ENCODE measurements at places on chromosomes 4 and X.
A peak's percentile ranks its signal among the peaks of the same experiment; 100 is the strongest.

DNA sequence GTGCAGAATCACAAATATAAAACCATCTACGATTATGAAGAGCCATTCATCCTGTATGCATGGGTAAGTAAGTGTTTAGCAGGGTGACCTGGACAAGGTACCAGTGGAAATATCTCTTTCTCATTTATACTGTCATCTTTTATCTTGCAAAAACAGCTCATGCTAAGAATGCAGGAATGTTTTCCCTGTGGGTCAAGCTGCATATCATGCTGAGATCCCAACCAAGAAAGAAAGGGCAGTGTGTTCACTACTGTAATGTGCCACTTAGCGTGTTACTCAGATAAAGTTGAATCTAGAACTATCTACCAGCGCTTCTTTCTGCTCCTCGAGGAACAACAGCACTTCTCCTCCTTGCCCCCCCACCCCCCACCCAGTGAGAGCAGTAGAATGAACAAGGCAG is 212.7 kb upstream of the TBL1X start:
- DNase-seq, result no peak

GRCh38 chr4:77065382-77065781 is 10.4 kb downstream of the CCNI start:
- DNase-seq, result peak; percentile 66

DNA sequence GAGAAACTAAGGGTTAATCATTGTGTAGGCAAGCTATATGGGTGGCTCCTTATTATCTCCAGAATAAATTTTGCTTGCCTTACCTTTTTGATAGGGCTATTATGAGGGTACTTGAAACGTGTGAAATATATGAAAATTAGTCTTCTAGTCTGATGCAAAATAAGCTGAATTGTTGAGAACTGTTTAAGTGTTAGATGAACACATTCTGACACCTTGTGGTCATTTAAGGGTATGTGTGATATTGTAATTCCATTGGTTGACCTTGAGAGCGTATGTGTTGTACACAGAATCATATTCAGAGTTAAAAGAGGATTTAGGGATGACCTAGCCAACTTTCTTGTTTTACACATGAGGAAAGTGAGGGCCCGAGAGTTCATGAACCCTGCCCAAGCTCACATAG is 44.6 kb upstream of the LINC00632 start:
- DNase-seq, result peak; percentile 24

- DNase-seq, result no peak
Measured at GRCh38 chr4:119745351-119745750, 116.7 kb upstream of the PDE5A start.

DNA sequence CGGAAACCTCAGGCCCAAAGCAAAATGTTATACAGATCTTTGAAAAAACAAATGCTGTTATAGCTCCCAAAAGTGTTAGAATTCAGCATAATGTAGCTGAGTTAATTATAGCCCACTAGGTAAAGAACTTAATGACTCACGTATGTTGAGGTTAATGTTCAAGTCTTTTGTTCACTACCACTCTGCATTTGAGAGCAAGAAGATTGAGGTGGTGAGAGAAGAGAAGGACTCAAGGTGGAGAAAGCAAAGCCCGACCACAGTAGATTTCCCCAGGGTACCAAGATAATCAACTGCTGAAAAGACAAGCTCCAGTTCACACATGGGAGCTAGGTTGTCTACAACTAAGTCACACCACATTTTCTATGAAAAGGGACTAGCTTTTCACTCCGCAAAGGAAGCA is 480.2 kb downstream of the DTHD1 start:
- no peak for DNase-seq

GRCh38 chrX:97529536-97530200 is 646.0 kb downstream of the RPA4 start:
- DNase-seq, result peak; percentile 55

GRCh38 chrX:150692831-150693724 is at the start of gene MTMR1:
Gene MTMR1 (plus strand): TSS chrX:150693396. CDS start chrX:150693531, 135 bp downstream.
- peak; percentile 11 for DNase-seq

DNA sequence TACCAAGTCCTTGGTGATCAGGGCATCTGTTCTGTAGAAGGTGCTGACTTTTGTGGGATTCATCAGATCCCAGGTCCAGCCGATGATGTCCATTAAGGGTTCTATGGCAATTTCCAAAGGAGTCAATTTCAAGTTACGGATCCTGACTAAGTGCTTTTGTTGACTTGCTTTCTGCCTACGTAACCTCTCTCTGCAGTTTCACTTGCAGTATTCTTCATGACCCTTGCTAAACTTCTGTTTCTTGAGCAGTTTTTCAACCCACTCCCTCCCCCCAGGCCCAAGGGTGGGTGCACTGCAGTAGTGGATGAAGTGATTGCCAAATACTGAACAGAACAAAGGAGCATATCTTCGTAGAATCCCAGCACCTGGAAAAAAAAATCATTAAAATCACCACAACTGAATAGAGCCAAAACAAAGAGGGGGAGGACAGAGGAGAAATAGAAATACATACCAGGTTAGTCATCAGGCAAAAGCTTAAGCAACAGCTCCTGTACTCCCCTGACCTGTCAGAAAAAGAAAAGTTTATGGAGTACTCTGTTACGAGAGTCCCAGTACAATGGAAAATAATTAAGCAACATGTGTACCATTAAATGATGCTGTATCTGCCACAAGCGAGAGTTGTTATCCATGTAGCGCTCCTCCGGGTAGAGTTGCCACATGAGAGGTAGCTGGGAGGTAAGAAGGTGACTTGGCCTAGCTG is 5.8 kb downstream of the CMC4 start:
- DNase-seq, result peak; percentile 36

DNA sequence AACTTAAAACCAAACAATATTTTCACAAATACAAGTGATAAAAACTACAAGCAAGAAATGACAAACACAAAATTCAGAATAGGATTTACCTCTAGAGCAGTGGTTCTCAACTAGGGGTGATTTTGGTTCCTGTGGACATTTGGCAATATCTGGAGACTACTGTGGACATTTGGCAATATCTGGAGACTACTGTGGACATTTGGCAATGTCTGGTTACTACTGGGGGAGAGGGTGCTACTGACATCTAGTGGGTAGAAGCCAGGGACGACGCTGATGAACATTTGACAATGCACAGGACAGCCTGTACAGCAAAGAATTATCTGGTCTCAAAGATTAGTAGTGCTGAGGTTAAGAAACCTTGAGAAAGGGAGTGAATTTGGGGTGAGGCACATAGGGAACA is 169.8 kb downstream of the CLCN4 start:
- peak; percentile 30 for DNase-seq

- DNase-seq, result no peak
Measured at GRCh38 chrX:108415891-108416290, 22.3 kb downstream of the COL4A6 start.

DNA sequence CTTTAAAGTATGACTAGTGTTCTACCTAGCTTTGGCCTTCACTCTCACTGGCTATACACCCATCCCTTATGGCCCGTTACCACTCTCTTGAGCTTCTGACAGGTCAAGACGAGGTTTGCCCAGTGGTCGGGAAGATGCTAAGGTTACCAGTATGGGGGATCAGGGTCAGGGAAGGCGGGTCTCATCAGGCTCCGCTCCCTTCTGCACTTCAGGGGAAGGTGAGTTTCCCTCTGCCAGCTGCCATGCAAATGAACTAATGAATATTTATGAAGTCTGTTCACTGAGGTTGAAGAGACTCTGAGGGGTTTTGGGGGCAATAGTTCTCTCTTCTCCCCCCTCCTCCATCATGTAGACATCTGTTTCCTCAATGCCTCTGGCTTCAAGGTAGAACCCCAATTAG is 6.6 kb downstream of the EFNB1 start:
- no peak for DNase-seq
